Upper lobe of left lung (tissue), 6 donors: ENCODE measurements at places on chromosomes 11 and 22.

DNA sequence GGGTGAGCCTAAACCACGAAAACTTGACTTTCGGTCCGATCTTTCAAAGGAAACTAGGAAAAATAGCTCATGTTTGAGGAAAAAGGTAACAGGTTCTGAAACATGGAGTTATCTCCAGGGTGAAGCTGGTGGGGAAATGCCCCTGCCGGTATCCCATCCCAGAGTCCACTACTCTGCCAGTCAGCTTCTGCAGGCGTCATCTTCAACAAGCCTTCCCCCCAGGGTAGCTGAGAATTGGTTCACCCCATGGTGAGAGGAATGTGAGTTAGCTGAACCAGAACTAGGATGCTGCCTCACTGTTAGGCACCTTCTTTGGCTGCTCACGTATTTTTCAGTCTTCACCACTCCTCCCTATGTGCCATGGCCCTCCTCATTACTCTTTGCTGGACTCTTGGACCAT is 1.1 kb downstream of the GVQW3 start:
- H3K36me3 ChIP-seq = no peaks in the 10 kb centered on the region
- H3K27ac ChIP-seq = no peak overlapping the region
- peaks cover 30% of the 10 kb centered on the region for H3K4me1 ChIP-seq
- no peaks in the 10 kb centered on the region for H3K27me3 ChIP-seq
- H3K4me3 ChIP-seq = no peak overlapping the region
- no peak for DNase-seq

GRCh38 chr11:91230647-91231046 is 994.0 kb upstream of the FAT3 start:
- H3K36me3 ChIP-seq = no peaks in the 10 kb centered on the region
- DNase-seq = no peak
- no peak overlapping the region for H3K4me3 ChIP-seq
- H3K4me1 ChIP-seq = no peaks in the 10 kb centered on the region
- H3K27me3 ChIP-seq = no peaks in the 10 kb centered on the region

GRCh38 chr11:35631891-35632290 is 13.6 kb downstream of the FJX1 start:
- H3K27ac ChIP-seq = no peak overlapping the region
- no peaks in the 10 kb centered on the region for H3K27me3 ChIP-seq
- no peak overlapping the region for H3K4me3 ChIP-seq

DNA sequence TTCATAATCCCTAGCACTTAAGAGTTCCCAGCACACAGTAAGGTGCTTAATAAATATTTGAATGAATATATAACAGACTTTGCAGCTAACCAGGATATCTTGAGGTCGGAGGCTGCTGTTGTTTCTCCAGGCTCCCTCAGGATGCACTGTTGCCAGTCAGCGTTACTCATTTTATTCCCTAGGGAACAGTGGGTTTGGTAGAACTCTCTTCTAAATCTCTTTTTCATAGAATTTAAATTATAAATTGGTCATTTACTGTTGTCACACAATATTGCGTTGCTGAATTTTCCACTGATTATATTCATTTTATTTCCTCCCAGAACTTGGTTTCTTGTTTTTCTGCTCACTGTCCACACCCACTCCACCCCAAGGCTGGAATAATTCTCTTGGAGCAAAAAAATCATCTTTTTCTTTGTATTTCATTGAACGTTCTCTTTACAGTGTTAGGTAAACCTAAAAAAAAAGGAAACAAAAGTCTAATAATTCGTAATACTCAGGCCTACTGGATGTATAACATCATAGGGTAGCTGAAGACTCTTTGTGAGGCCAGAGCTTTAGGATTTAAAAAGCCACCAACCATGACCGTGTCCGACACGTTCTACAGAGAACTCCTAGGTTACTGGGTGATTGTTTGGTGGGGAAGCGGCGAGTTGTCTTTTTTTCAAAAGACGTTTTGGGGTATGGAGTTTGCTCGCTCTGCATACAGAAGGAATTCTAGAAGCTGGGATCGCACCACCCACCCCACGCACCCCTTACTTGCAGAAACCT is 766 bp upstream of the CAPRIN1 start:
- peaks cover 27% of the 10 kb centered on the region for H3K4me1 ChIP-seq
- H3K4me3 ChIP-seq = peak overlapping the region; percentile 100
- no peaks in the 10 kb centered on the region for H3K27me3 ChIP-seq
- no peak for DNase-seq
- peak overlapping the region; percentile 90 for H3K27ac ChIP-seq
- no peaks in the 10 kb centered on the region for H3K36me3 ChIP-seq

GRCh38 chr11:37483761-37484160 is 885.7 kb upstream of the RAG2 start:
- H3K4me3 ChIP-seq = no peak overlapping the region
- no peaks in the 10 kb centered on the region for H3K27me3 ChIP-seq
- no peak for DNase-seq
- no peaks in the 10 kb centered on the region for H3K36me3 ChIP-seq
- no peak overlapping the region for H3K27ac ChIP-seq
